ENCODE measurements at places on chromosomes 16 and 17.

DNA sequence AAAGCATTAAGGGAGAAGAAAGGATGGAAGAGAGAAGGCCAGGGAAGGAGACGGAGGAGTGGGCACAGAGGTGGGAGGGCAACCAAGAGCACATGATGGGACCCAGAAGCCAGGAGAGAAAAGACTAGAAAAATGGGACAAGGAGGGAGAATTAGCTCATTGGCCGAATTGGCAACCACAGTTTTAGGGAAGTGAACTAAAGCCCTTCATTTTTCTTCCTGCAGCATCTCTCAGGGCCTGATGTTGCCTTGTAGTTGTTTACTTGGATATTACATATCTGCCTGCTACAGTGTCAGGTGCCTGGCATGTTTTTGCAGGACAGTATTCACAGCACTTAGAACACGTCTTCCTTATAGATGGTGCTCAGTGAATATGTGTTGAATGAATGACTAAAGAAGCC, 19.0 kb downstream of the EMP2 start:
- no peak for DNase-seq

DNA sequence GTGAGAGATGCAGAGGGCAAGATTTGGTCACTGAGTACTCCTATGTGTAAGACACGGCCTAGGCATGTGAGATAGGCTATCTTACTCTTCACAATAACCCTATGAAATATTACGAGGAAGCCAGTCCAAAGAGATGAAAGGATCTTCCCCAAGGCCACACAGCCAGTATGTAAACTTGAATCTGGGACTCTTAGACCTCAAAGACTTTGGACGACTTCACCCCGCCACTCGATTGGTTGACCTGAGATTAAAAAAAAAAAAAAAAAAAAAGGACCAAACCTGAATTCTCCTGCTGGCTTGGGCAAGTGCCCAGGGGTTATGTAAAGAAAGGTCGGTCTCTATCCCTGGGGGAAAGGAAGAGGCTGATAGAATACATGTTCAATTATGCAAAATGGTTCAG, 33.1 kb downstream of the PIPOX start:
- DNase-seq = no peak

DNA sequence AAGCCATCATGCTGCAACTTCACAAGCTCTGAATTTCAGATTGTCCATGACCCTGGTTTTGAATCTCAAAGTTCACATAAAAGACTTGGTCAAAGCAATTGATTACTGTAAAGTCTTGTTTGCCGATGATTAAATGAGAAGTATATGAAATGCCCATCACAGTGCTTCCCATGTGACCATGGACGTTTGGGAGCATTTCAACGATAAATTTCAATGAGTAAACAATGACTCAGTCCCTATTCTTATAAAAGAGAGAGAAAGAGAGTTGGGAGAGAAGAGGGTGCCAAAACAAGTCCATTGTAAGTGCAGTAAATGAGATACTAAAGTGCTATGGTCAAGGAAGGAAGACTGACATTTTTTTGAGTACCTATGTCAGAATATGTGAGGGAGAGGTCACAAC, 276.9 kb downstream of the SOX9 start:
- DNase-seq = no peak

DNA sequence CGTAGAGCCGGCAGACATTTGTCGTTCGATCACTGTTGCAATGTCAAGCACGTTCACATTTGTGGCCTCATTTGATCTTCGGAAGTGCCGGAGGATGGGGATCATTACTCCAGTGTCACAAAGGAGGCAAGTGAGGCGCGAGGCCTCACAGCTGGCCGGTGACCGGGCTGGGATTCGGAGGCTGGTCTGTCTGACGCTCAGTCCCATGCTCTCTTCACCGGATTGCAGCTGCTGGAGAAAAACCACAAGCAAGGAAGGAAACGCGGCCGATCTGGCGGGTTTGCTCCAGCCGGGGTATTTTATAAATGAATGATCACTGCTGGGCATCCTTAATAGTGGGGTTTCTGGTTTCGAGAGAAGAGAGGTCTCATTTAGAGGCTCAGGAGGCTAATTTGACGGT, 127.8 kb downstream of the OR1D5 start:
- no peak for DNase-seq

DNA sequence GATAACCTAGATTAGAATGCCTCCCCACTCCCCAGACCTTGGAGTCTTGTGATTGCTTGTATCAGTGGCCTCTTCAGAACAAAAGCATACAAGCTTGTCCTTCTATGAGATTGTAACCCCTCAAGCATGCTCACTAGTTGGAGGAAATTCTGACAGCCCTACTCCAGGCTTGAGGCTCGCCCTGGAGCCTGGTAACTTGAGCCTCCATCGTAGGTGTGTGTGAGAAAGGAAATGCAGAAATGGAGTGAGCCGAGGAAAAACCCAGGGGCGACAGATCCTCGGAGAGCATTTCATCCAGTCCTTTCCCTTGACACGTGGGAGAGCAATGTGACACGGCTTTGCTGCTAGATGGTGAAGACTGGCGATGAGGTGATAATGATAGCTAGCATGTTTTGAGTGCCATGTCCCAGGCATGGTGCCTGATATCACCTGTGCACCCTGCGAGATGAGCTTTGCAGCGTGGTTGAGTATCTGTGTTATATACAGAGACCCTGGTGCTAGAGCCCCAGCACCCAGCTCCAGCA, 31.2 kb downstream of the GNAO1 start:
- DNase-seq = no peak

DNA sequence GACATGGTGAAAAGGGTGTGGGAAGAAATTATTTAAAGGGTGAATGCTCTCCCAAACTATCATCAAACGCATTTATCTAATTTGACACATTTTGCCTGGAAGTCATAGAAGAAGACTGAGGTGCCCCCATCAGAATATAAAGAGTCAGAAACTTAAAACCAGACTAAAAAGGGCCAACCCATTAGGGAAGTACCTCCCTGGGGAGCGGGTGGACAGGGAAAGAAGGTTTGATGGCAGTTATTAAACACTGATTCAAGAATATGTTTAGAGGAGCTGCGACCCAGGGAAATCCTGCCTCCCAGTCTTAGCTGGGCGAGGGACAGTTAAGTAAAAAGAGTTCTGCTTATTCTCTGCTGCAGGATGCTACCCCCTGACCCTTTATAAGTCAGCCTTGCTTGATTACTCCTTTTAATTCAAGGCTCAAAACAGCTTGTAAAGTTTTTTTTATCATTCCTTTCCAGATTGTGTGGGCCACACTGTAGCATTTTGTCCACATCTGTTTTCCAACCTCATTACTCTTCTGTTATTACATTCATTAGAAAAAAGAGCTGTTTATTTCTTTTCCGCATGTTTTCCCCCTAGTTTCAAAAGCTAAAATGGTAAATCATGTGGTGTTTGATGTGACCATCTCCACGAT, 138.5 kb upstream of the TBX2 start:
- no peak for DNase-seq

DNA sequence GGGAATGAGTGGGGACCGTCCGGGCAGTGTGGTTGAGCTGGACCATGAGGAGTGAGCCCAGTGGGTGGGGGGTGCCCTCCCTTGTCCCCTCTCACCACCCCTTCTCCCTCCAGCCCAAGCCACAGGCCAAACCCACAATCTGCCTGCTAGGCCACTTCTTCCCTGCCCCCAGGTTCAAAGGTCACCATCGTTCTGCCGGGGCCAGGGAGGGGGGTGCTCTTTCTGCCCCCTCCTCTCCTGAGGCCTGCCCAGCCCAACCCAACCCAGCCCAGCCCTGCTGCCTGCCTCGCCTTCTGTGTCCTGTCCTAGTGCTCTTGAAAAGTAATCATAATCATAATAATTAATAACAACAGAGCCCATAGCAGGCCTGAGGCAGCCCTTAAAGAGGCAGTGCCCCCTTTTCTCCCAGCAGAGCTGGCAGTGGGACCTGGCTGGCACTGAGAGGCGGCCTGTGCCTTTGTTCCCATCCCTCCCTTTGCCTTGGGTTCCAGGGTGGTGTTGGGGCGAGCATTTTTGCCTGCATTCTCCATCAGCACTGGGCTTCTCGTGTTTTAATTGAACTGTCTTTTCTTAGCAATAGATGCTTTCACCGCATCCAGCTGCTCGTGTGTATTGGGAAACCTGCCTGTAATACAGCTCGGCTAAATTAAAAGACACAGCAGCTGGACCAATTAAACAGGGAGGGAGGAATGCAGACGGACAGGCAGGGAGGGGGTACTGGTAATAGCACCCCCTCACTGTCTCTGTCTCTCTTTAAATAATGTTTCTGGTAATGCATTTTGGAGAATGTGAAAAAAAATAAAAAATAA, 46.8 kb downstream of the SREBF1 start:
- no peak for DNase-seq

DNA sequence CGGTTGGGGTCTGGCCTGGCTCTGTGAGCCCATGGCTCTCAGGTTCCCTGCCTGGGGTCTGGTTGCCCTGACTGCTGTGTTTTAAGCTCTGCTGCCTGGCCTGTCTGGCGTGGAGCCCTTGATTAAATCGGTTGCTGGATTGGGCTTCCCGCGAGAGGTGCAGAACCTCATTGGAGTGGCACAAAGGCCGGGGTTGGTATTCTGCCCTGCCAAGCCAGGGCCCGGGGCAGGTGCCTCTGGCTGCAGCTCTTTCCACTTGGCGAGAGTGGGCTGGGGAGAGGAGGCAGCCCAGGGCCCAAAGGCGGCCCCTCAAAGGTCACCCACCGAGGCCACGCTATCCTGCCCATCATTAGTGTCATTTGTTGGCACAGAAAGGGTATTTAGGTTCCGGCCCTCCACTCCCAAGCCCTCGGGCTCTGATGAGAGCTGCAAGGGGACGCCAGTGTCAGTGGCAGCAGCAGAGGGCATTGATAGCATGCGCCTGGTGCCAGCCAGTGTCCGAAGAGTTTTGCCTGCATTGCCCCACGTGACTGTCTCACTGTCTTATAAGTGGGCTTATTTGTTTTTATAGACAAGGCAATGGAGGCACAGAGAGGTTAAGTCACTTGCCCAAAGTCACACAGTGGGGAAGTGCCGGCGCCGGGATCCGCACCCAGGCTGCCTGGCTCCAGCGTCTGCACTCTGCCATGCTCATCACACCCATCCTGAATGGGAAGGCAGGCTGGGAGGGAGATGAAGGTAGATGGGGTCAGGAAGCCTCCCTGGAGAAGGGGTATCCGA, 68.0 kb upstream of the CIBAR2 start:
- no peak for DNase-seq

- DNase-seq = no peak
Observed at GRCh38 chr16:55061126-55061525, 130.5 kb downstream of the IRX5 start.

GRCh38 chr17:79793924-79794304, 3.0 kb downstream of the CBX8 start:
- DNase-seq = no peak

All from KG1 (cell line).